ENCODE measurements at places on chromosomes 5 and 9. TPM values are rescaled to one million over a fixed set of nuclear protein-coding genes. Genes with fewer than 3 reads are reported as not detected.

PCDH12 gene
- 22.0 TPM for total RNA-seq

FOXD4 gene
- 0.25 TPM for total RNA-seq

TLE1 gene
- total RNA-seq, result 32.2 TPM

DMRT2 gene
- total RNA-seq, result not detected

CCDC107 gene
- total RNA-seq, result 10.3 TPM

PAM gene
- total RNA-seq, result 356 TPM

RMND5B gene
- 47.1 TPM for total RNA-seq

IFT74 gene
- 5.7 TPM for total RNA-seq

PGM5 gene
- 108 TPM for total RNA-seq

HEMGN gene
- total RNA-seq, result not detected

TLX3 gene
- total RNA-seq, result not detected

PCDHA3 gene
- under 0.01 TPM for total RNA-seq

OR1Q1 gene
- not detected for total RNA-seq

MYORG gene
- 3.9 TPM for total RNA-seq

CCDC180 gene
- 0.32 TPM for total RNA-seq

GAPT gene
- not detected for total RNA-seq

SLU7 gene
- 49.9 TPM for total RNA-seq

PLEKHG4B gene
- not detected for total RNA-seq

DRD1 gene
- total RNA-seq, result not detected

TMEFF1 gene
- 3.6 TPM for total RNA-seq

NR5A1 gene
- total RNA-seq, result not detected

GABRG2 gene
- not detected for total RNA-seq

GABRB2 gene
- not detected for total RNA-seq

TMEM252 gene
- total RNA-seq, result not detected

ORM2 gene
- total RNA-seq, result not detected

PIP5KL1 gene
- 0.97 TPM for total RNA-seq

SLC25A2 gene
- total RNA-seq, result 0.16 TPM

PRSS3 gene
- total RNA-seq, result 3.9 TPM

AGXT2 gene
- not detected for total RNA-seq

LRRC19 gene
- total RNA-seq, result not detected

PPP2R2B gene
- not detected for total RNA-seq

SNCB gene
- total RNA-seq, result 1.1 TPM

GRIN1 gene
- total RNA-seq, result 0.06 TPM

ANKH gene
- 23.2 TPM for total RNA-seq

EMB gene
- 0.25 TPM for total RNA-seq

ATG12 gene
- total RNA-seq, result 15.5 TPM

ETF1 gene
- total RNA-seq, result 91.3 TPM

AK8 gene
- 0.06 TPM for total RNA-seq

RNF183 gene
- not detected for total RNA-seq

Data from bladder microvascular endothelial cell (primary cell).